ENCODE measurements at places on chromosomes 3 and 15.

GRCh38 chr15:99054025-99054387 is 46.4 kb upstream of the PGPEP1L start:
- no peak for DNase-seq

- DNase-seq: no peak
Measured at GRCh38 chr3:148255981-148256969, 441.4 kb upstream of the AGTR1 start.

GRCh38 chr3:5197470-5198312 is 10.2 kb downstream of the EDEM1 start:
- no peak for DNase-seq

DNA sequence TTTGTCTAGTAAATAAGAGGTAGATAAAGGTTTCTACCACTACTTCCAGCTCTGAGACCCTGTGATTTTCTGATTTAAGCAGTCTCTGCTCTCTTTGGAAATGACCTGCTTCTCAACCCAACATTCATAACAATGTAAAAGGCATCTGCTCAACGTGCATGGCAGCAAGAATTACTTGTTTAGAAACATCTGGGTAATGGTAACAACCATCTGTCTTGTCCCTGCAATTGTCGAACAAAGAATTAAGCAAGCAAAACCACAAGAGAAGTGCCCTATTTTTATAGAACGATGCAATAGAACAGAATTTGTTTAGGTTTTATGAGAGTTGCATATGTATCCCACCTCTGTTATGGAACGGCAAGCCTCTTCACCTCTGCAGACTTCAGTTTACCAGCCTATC is 7.1 kb upstream of the FSIP1 start:
- DNase-seq: no peak

DNA sequence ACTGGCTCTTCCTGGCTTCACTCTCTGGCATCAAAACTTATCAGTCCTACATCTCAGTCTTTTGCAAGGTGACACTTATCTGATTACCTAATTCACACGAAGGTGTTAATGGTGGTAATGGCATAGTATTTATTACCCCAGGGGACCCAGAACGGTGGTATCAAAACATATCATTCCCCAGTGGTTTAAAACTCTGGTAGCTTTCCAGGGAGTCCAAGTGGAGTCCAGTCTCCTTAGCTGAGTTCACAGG is 41.3 kb downstream of the SMAD3 start:
- DNase-seq: no peak

DNA sequence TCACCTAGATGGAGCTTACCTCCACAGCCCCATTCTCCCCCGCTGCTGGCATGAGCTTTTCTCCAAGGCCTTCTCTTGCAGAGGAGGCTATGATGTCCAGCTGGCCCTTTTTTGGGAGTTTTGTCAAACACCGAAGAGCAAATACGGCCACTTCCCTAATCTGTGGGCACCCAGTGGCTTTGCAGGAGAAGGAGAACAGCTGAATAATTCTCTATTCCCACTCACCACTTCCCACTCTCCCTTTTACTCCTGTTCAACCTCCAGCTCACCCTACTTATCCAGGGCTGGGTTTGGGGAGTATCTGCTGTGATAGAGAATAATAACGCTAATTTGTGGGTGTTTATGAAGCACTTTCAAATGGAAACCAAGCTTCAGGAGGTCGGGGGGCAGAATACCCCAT is 93.0 kb downstream of the AAGAB start:
- no peak for DNase-seq

GRCh38 chr15:42723068-42723467 is 13.9 kb downstream of the CDAN1 start:
- peak; percentile 11 for DNase-seq

GRCh38 chr3:95277613-95278012 is 1214.8 kb downstream of the NSUN3 start:
- no peak for DNase-seq

- DNase-seq: no peak
Measured at GRCh38 chr3:175655351-175655750, 796.2 kb downstream of the NAALADL2 start.

All from SK-N-SH (cell line).